ENCODE measurements at places on chromosomes 7 and 10.

DNA sequence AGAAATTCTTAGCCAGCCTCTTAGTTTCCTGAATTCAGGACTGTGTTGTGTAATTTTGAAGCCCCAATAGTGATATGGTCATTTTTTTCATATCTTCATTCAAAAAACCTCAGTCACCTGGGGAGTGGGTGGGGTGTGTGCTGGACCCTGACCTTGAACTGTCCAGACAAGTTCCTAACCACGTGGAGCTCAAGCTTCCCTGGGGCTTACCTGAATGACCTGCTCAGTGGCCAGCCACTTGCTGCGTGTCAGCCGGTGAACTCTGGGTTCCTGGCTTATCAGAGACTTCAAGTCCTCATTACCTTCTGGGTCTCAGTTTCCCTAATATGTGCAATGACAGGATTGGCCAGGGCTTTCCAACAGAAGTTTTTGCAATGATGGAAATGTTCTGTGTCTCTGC, 27.1 kb downstream of the MGMT start:
- no peak for DNase-seq

GRCh38 chr7:38775506-38776175, 133.3 kb downstream of the VPS41 start:
- no peak for DNase-seq

DNA sequence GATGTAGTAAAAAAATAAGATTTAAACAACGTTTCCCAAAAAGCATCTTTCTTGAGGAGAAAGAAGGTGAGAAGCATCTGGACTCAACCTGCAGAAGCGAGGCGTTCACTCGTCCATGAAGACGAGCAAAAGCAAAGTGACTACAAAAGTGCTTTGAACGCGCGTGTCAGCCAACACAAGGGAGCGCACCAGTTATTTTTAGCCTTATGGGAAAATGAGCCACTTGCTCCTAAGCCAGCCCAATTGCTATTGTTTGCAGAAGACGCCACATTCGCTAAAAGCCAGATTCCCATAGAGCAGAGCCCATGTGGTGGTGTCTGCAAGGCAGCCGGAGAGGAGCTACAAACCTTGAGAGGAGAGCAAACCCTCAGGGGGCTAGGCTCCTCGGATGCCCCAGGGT, 122.5 kb downstream of the FAM53B start:
- no peak for DNase-seq

DNA sequence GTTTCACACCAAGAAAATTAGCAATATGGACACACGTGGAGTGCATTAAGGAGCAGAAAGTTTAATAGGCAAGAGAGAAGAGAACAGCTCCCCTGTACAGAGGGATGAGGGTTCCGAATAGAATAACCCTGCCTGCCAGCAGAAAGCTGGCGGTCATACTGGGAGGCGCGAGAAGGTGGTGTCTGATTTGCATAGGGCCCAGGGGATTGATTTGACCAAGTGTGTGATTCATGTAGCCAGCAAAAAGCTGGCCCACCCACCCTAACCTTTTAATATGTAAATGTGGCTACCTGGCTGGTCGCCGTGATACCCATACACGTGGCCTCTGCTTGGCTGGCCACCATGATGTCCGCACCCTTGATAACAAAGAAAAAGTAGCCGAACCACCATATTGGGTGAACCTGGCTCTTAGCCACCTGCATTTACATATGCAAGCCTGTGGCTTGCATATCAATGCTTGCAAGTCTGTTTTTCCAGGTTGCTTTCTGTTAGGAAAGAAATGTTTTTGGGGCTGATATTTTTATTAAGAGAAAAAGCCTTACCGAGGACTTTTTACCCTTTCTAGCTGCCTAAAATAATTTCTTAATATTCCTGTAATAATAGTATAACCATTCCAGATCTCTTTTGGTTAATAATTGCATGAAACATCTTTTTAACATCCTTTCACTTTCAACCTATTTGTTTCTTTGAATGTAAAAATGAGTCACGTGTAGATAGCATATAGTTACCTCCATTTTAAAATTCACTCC, 20.5 kb upstream of the VWDE start:
- DNase-seq, result no peak

DNA sequence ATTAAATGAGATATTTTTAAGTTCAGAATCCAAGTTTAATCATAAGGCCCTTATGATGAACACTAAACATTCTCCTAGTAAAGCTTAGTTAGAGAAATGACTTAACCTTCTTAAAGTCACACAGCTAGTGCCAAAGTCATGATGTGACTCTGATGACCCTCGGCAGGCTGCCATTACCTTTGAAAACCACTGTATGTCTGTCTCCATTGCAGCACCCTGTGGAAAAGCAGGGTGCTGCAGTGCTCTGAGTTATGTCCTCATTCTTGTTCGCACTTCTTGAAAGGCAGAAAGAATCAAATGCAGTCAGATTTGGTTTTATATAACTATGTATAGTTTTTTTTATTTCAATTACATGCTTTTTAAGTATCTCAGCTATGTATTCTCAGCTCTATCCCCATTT, 105.0 kb downstream of the PHTF2 start:
- DNase-seq, result no peak

Data from fibroblast of skin of left biceps (primary cell).